Esophagus squamous epithelium (tissue), 5 donors: ENCODE measurements at places on chromosomes 4 and X.

DNA sequence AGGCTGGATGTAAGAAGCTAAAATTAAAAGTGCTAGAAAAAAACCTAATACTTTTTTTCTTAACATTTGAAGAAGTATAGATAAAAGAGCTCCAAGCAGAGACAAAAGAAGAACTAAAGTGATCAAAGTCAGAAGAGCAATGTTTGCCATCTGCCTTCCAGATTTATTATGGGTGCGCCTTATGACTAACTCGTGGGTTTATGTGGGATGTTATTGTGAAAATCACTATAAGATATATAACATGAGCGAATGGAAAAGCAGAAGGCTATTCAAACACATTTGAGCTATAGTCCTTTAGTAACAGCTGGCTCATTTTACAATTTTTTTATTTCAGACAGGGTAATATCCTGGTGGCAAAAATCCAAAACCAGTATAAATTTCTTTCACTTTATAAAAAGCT, 1040.7 kb downstream of the RAPGEF2 start:
- no peak overlapping the region for H3K27ac ChIP-seq
- no peaks in the 10 kb centered on the region for H3K36me3 ChIP-seq
- no peak for DNase-seq
- H3K4me1 ChIP-seq, result no peaks in the 10 kb centered on the region
- H3K27me3 ChIP-seq, result no peaks in the 10 kb centered on the region
- H3K4me3 ChIP-seq, result no peak overlapping the region

DNA sequence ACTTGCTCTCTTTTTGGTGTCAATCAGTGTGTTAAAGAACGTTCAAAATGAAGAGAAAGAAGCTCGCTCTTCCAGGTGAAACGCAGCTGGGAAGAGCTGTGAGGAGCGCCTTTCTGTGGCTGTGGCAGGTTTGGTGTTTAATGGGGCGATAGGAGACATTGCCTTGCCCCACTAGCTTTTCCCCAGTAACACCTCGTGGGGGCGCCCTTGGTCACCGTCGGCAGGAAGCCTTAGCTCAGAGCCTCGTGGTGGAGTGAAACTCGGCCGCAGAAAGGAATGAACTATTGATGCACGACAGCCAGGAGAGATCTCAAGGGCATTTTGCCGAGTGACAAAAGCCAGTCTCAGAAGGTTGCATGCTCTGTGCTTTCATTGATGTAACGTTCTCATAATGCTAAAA, 65.1 kb downstream of the GPR143 start:
- H3K4me3 ChIP-seq, result no peak overlapping the region
- H3K27me3 ChIP-seq, result no peaks in the 10 kb centered on the region
- no peak for DNase-seq
- no peak overlapping the region for H3K27ac ChIP-seq

GRCh38 chr4:23594125-23594524, 295.7 kb downstream of the PPARGC1A start:
- H3K27me3 ChIP-seq, result no peaks in the 10 kb centered on the region
- no peaks in the 10 kb centered on the region for H3K4me1 ChIP-seq
- no peak overlapping the region for H3K4me3 ChIP-seq
- H3K36me3 ChIP-seq, result no peaks in the 10 kb centered on the region
- no peak overlapping the region for H3K27ac ChIP-seq

DNA sequence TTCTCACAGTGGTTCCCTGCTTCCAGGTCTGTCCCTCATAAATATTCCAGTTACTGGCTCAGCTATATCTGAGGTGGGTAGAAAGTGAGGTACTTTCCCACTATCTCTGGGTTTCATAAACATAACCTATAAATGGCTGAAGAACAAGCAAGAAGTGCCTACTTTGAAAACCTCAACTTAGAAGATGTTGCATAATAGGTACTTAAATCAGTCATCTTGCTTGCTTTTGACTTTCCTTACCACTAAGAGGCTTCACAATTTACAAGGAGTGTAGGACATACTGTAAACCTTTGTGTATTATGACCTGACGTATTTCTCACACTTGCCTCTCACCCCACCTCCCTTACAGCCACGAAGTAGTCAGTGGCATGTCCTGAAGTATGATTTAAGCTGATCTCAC, 145.9 kb downstream of the PCDH19 start:
- H3K36me3 ChIP-seq, result no peaks in the 10 kb centered on the region
- no peak overlapping the region for H3K27ac ChIP-seq
- H3K4me1 ChIP-seq, result no peaks in the 10 kb centered on the region
- no peaks in the 10 kb centered on the region for H3K27me3 ChIP-seq

GRCh38 chrX:142186103-142186502, 19.0 kb downstream of the MAGEC2 start:
- no peak for DNase-seq
- H3K4me1 ChIP-seq, result no peaks in the 10 kb centered on the region
- no peaks in the 10 kb centered on the region for H3K27me3 ChIP-seq

DNA sequence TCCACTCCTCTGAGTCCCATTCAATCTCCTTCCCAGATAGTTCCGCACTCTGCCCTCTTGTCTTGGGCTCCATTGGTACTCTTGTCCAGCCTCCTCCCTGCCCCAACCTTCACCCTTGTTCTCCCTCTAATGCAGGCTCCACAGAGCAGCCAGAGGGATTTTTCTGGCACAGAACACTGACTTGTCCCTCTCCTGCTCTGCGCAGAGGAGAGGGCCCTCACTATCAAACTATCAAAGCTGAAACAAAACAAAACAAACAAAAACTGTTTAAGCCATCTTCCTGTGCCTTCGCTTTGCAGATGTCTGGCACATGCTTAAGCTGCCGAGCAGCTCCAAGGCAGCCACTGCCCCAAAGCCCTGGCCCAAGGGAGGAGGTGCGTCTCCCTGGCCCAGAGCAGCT, 2.9 kb downstream of the CNGA2 start:
- H3K4me3 ChIP-seq, result no peak overlapping the region
- no peak overlapping the region for H3K27ac ChIP-seq
- H3K36me3 ChIP-seq, result no peaks in the 10 kb centered on the region
- H3K27me3 ChIP-seq, result no peaks in the 10 kb centered on the region
- no peaks in the 10 kb centered on the region for H3K4me1 ChIP-seq
- DNase-seq, result no peak

DNA sequence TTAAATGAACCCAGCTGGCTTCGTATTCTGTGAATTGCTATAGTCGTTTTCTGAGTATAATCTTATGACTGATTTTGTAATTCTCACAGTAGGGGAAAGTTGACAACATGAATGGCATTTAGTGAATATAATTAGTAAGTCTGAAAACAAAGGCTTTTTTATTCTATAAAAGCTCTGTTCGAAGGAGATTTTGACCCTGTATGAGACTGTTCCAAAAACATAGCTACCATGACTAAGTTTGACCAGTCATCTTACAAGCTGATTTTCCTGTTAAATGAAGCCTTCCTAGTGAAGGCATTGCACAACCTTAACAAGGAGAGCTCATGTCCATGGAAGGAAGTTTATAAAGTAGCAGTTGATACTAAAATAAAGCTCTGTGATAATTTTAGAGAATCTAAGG, 242.3 kb downstream of the RPA4 start:
- DNase-seq, result no peak
- H3K36me3 ChIP-seq, result no peaks in the 10 kb centered on the region
- no peaks in the 10 kb centered on the region for H3K27me3 ChIP-seq
- H3K4me3 ChIP-seq, result no peak overlapping the region

DNA sequence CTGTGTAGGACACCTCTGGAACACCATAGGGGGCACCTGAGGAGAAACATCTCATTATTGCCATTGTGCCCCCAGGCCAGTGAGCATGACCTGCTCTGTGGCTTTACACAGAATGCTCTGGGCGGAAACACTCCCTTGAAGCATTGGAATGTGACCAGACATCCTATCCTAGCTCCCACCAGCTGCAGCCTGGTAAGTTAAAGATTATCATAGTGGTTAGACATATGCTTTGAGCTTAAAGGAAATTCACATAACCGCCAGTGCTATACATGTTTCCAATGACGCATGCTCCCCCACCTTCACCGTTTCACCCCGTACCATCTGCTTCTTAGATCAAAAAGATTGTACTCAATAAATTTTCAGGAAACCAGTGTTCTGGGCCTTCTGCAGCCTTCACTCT, 217.7 kb upstream of the CENPE start:
- DNase-seq, result no peak
- no peaks in the 10 kb centered on the region for H3K27me3 ChIP-seq
- H3K4me3 ChIP-seq, result no peak overlapping the region
- H3K36me3 ChIP-seq, result no peaks in the 10 kb centered on the region
- no peaks in the 10 kb centered on the region for H3K4me1 ChIP-seq

- no peaks in the 10 kb centered on the region for H3K4me1 ChIP-seq
- H3K36me3 ChIP-seq, result no peaks in the 10 kb centered on the region
- H3K4me3 ChIP-seq, result no peak overlapping the region
These were observed 437.8 kb downstream of the GRXCR1 start for GRCh38 chr4:43330288-43330687.

DNA sequence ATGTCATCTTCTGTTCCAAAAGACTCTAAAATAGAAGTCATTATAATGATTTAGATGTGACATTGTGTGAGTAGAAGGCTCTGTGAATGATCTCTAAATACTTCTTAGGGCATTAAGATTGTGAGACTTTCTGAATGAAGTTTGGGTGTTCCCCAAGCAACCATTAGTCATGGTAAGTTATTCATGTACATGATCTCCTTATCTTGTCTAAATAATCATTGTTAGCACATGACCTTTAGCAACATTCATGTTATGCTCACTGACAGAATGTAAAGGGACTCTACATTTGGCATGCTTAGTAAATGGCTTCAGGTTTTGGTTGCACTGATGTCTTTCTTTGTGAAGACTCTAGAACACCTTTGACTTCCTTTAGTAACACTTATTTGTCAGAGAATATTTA, 140.8 kb upstream of the AGA start:
- H3K27ac ChIP-seq, result no peak overlapping the region
- no peak overlapping the region for H3K4me3 ChIP-seq
- H3K27me3 ChIP-seq, result no peaks in the 10 kb centered on the region
- no peaks in the 10 kb centered on the region for H3K36me3 ChIP-seq
- H3K4me1 ChIP-seq, result no peaks in the 10 kb centered on the region
